ENCODE measurements at places on chromosomes 7 and 10. TPM values are rescaled to one million over a fixed set of nuclear protein-coding genes. Genes with fewer than 3 reads are reported as not detected.
A peak's percentile ranks its signal among the peaks of the same experiment; 100 is the strongest.

GRCh38 chr7:134729895-134730294 is 49.5 kb upstream of the CALD1 start:
- peak; percentile 19 for DNase-seq

DNA sequence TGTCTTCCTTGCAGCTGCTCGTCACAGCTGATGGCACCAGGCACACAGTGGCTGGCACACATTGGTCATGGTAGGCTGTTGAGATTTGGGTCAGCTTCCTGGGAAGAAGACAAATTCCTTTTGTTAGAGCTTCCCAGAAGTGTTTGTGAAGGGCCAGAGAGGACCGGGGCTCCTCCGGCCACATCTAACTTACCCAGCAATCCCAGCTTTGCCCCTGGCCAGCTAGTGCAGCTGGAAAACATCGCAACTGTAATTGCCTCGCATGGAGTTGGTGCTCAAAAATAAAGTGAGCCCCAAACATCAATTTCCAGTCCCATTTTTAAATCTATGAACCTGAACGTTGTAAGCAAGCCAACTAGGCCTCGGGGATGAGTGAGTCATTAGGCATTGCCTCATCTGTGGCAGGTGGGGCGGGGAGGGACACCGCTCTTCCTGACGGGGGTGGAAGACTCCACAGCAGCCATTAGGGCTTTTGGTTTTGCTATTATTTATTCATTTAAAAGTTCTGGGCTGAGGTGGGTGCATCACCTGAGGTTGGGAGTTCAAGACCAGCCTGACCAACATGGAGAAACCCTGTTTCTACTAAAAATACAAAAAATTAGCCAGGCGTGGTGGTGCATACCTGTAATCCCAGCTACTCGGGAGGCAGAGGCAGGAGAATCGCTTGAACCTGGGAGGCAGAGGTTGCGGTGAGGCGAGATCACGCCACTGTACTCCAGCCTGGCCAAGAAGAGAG is 12.4 kb downstream of the CPA5 start:
- DNase-seq = peak; percentile 96

DNA sequence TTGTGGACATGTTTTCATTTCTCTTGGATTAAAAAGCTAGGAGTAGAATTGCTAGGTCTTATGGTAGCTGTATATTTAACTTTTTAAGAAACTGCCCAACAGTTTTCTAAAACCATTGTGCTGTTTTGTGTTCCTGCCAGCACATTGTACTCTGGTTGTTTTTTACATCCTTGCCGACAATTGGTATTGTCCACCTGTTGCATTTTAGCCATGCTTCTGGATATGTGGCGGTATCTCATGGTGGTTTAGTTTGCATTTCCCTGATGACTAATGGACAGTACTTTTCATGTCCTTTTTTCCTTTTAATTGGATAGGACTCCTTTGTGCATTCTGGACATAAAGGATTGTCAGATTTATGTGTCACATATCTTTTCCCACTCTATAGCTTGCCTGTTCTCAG is 45.5 kb downstream of the STK17A start:
- peak; percentile 35 for DNase-seq

DNA sequence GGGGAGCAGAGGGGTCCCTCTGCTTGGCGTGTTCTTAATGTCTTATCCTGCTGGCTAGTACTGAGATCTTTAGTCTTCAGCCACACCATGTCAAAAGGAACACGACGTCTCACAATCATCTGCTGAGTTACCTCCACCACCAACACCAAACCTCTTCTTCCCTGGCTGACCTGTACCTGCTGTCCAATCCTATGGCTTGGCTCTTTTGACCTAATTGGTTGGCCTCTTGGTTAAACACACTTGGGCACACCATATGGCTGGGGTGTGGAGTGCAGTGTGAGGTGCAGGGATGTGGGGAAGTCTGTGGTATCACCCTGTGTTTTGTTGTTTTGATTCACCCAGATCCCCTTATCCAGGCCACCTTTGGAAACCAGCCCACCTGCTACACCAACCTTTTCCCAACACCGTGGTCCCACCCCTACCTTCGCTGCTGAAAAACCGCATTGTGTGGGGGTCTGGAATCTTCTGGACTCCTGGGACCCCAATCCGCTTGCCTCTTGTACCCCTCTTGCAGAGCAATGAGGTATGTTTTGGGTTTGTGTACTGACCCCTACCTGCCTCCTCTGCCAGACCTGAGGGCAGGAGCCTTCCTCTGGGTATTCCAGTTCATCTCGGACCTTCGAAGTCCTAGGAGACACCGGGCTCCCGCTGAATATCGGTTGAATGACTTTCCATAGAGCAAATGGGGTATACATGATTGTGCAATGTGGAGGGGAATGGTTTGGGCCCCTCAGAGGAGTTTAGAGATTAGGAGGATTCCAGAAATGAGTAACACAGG is 2.8 kb upstream of the LBX1 start:
- DNase-seq = no peak

- DNase-seq = no peak
These were observed 703.7 kb upstream of the FZD8 start for GRCh38 chr10:36345807-36346206.

The ASB10 gene
- not detected for total RNA-seq

The OPN1SW gene
- not detected for total RNA-seq
